ENCODE measurements at places on chromosomes 5 and 9. TPM values are rescaled to one million over a fixed set of nuclear protein-coding genes. Genes with fewer than 3 reads are reported as not detected.

DNA sequence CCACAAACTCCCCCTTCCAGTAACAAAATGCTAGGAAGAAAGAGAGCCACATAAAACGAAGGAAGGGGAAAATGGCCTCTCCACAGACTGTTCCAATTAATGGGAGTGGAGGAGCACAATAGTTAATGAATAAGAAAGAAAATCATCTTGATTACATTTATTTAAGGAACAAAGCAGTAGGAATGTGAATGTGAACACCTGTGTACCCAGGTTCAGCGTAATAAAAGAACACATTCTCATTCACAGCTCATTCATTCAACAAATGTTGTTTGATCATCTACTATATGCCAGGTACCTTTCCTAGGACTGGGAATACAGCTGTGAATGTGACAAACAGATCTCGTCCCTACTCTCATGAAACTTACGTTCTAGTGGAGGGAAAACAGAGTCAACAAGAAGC is 35.7 kb downstream of the SIL1 start:
- no peaks in the 10 kb centered on the region for H3K27me3 ChIP-seq
- peaks cover 11% of the 10 kb centered on the region for H3K4me1 ChIP-seq
- H3K4me3 ChIP-seq: no peak overlapping the region
- no peak for DNase-seq
- H3K36me3 ChIP-seq: no peaks in the 10 kb centered on the region

DNA sequence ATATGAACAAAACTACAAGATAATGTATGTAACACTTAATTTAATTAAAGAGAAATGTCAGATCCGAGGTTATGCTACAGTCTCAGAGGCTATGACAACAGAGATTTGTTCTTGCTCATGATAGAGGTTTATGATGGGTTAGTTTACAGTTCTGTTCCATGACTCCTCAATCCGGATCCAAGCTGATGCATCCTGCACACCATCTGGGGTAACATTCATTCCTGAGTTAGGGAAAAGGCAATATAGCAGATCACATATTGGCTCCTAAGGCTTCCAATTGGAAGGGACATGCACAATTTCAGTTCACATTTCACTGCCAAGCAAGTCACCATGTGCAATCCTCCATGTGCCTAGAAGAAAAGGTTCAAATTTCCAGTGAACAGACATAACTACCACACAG is 40.4 kb downstream of the ABLIM3 start:
- no peaks in the 10 kb centered on the region for H3K4me1 ChIP-seq
- no peaks in the 10 kb centered on the region for H3K27me3 ChIP-seq
- no peaks in the 10 kb centered on the region for H3K36me3 ChIP-seq
- H3K4me3 ChIP-seq: no peak overlapping the region
- H3K27ac ChIP-seq: no peak overlapping the region
- DNase-seq: no peak

DNA sequence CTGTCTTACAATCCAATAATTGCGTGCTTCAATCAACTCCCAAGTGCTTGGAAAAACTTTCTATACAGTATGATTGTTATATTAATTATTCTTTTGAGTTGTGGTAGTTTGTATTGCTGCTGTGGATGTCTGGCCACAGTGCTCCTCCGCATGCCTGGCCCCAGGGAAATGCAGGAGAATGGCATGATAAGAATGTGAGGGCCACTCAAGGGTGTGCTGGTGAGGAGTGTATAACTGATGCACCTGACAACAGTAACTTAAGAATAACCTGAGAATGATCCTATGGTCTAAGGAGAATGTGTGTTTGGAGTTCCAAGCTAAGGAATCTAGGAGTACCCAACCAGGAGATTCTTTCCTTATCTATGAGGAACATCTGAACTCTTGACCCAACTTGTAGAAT is 152.9 kb upstream of the APC start:
- no peak overlapping the region for H3K4me3 ChIP-seq
- H3K27me3 ChIP-seq: no peaks in the 10 kb centered on the region
- H3K27ac ChIP-seq: no peak overlapping the region
- no peaks in the 10 kb centered on the region for H3K4me1 ChIP-seq
- DNase-seq: no peak

GRCh38 chr5:68347536-68347935 is 132.0 kb downstream of the PIK3R1 start:
- no peak overlapping the region for H3K27ac ChIP-seq
- H3K36me3 ChIP-seq: no peaks in the 10 kb centered on the region
- DNase-seq: no peak
- H3K4me3 ChIP-seq: no peak overlapping the region
- H3K27me3 ChIP-seq: no peaks in the 10 kb centered on the region

GRCh38 chr9:6410633-6411032 is 2.4 kb upstream of the UHRF2 start:
- no peaks in the 10 kb centered on the region for H3K27me3 ChIP-seq
- no peak overlapping the region for H3K4me3 ChIP-seq

DNA sequence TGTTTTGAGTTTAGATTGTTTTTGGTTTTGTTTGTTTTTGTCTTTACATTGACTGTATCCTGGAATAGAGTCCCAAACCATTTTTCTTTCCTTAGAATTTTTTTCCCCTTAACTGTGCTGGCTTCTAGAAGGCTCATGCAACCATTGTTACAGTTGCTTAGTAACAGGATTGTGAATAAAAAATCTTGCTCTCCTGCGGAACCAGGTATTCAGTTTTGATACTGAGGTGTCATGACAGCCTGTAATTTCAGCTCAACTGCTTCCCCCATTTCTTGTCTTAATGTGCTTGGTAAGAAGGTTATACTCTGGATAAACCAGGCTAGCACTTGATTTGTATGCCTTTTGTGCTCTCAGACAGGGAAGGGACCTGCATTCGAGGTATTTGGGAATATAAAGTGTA is 42.1 kb downstream of the FOCAD start:
- H3K27me3 ChIP-seq: no peaks in the 10 kb centered on the region
- peak overlapping the region; percentile 0 for H3K27ac ChIP-seq
- H3K4me3 ChIP-seq: no peak overlapping the region
- H3K36me3 ChIP-seq: no peaks in the 10 kb centered on the region

DNA sequence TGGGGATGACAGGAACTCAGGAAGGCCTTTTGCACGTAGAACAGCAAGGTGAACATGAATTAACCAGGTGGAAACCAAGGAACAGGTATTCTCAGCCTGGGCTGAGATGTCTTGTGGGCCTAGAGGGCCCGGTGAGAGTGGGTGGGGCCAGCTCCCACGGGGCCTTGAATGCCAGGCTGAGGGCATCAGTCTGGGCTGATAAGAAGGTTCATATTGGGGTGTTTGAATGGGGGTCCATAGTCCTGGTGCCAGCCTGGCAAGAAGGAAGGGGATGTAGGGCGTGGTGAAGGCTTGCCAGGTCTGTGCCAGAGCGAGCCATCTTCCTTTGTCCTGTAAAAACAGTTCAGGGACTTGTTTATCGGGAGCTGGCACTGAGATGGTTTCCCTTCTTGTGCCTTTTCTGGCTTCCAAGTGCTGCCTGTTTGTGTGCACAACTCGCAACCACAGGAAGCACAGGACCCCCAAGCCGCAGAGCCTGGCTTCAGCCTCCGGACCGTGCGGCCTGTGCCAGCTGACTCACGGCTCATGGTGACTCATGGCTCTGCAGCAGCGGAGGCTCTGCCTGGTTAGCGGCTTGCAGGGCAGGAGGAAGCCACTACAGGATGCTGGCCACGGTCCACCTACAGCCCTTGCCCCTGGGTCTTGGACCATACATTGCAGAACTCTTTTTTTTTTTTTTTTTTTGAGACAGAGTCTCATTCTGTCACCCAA is 2.4 kb downstream of the CARD19 start:
- peak; percentile 78 for DNase-seq
- no peaks in the 10 kb centered on the region for H3K36me3 ChIP-seq
- peaks cover 50% of the 10 kb centered on the region for H3K4me1 ChIP-seq
- H3K4me3 ChIP-seq: no peak overlapping the region
- peak overlapping the region; percentile 80 for H3K27ac ChIP-seq

DNA sequence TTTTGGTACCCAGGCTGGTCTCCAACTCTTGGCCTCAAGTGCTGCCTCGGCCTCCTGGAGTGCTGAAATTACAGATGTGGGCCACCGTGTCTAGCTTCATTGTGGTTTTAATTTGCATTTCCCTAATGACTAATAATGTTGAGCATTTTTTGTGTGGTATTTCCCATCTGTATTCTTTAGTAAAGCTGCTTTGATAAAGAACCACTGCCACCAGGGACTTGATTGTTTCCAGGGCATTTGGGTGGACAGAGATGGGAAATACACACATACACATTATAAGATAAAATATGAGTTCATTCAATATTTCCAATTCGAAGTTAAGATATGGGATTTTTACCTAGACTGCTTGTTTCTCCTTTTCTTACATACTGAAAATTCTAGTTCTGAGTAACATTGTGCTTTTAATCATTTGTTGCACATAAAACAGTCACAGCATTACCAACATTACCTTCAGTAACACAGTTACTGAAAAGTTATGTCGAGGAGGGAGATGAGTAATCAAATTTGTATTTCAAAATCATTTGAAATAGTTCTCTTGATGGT is 28.9 kb downstream of the HABP4 start:
- no peaks in the 10 kb centered on the region for H3K27me3 ChIP-seq
- no peaks in the 10 kb centered on the region for H3K36me3 ChIP-seq

- DNase-seq: no peak
- H3K4me3 ChIP-seq: no peak overlapping the region
- no peaks in the 10 kb centered on the region for H3K36me3 ChIP-seq
- peaks cover 12% of the 10 kb centered on the region for H3K4me1 ChIP-seq
- H3K27ac ChIP-seq: no peak overlapping the region
- no peaks in the 10 kb centered on the region for H3K27me3 ChIP-seq
Observed at GRCh38 chr9:21078702-21079101, 960 bp upstream of the IFNB1 start.

DNA sequence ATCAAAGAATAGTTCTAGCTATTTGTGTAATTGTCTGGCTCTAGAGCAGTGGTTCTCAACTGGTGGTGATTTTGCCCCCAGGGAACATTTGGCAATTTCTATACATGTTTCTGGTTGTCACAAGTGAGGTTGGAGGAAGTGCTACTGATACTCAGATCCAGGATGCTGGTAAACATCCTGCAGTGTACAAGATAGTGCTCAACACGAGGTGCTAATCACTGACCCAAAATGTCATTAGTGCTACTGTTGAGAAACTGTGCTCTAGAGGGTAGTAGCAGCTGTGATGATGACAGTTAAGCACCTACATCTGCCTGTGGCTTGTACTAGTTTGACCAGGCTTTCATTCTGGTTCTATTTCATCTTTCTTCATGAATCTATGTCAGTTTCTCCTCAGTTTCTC is 22.1 kb downstream of the LRRC19 start:
- no peak for DNase-seq
- H3K36me3 ChIP-seq: peaks cover 10% of the 10 kb centered on the region
- H3K4me1 ChIP-seq: no peaks in the 10 kb centered on the region
- no peak overlapping the region for H3K4me3 ChIP-seq

DNA sequence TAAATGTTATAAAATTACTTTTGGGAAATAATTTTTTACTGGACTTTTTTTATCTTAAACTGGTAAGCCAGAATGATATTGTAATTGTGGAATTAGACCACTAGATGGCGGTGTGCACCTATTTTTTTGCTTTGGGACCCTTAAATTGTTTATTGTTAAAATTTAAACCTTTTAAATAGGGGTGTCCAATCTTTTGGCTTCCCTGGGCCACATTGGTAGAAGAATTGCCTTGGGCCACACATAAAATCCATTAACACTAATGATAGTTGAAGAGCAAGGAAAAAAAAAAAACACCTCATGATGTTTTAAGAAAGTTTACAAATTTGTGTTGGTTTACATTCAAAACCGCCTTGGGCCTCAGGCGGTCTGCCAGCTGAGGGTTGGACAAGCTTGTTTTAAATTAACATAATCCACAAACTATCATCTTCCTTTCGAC is 28.4 kb upstream of the GADD45G start:
- H3K36me3 ChIP-seq: no peaks in the 10 kb centered on the region
- H3K4me3 ChIP-seq: no peak overlapping the region
- no peaks in the 10 kb centered on the region for H3K27me3 ChIP-seq
- no peak overlapping the region for H3K27ac ChIP-seq
- H3K4me1 ChIP-seq: no peaks in the 10 kb centered on the region

DNA sequence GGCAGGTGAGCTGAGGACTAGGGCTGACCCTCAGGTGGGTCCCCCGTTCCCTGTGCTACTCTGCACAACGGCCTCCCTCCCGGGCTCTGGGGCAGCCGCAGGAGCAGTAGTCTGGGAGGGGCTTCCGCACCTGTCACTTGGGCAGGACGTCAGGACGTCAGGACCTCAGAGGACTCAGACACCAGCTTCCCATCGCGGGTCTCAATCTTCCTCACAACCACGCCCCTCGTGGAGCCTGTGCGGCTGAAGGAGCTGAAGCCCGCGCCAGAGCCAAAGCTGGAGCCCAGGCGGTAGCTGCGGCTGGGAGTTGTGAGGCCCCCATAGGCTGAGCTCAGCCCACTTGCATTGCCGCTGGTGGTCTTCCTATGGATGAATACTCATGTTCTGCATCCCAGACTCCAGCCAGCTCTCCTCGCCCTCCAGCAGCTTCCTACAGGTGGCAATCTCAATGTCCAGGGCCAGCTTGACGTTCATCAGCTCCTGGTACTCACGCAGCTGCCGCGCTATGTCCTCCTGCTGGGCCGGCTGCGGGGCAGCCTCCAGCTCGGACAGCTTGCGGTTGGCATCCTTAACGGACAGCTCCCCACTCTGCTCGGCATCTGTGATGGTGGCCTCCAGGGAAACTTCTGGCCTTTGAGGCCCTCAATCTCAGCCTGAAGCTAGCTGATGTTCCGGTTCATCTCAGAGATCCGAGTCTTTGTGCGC is 381.4 kb upstream of the RGMB start:
- no peaks in the 10 kb centered on the region for H3K36me3 ChIP-seq
- no peak overlapping the region for H3K4me3 ChIP-seq
- H3K4me1 ChIP-seq: no peaks in the 10 kb centered on the region
- DNase-seq: no peak
- no peak overlapping the region for H3K27ac ChIP-seq

- peaks cover 24% of the 10 kb centered on the region for H3K4me1 ChIP-seq
- H3K27ac ChIP-seq: no peak overlapping the region
- H3K36me3 ChIP-seq: no peaks in the 10 kb centered on the region
- DNase-seq: peak; percentile 16
Observed at GRCh38 chr9:1202512-1203280, 152.5 kb downstream of the DMRT2 start.

DNA sequence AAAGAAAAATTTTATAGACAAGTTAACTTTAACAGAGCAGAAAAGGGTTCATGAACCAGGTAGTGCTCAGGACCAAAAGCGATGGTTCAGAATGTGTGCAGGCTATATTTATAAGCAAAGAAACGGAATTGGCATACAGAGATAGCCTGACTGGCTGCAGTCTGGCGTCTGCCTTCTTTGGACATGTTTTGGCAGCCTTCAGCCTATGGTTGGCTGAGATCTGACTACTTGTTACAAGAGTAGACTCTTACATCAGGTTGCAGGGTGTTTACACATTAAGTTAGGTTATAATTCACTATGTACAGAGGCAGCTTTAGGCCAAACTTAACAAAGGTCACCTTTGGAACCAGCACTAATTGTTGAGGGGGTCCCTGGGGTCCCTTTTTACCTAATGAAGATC is 7.0 kb downstream of the NOP16 start:
- H3K4me3 ChIP-seq: no peak overlapping the region
- DNase-seq: no peak
- H3K4me1 ChIP-seq: no peaks in the 10 kb centered on the region
- H3K27ac ChIP-seq: no peak overlapping the region
- H3K36me3 ChIP-seq: peaks cover 24% of the 10 kb centered on the region
- H3K27me3 ChIP-seq: no peaks in the 10 kb centered on the region

Gene REEP2
- 0.54 TPM for total RNA-seq

Gene TMEM167A
- total RNA-seq: 51.1 TPM

Gene AQP7
- 1.9 TPM for total RNA-seq

Gene SLC12A7
- 26.1 TPM for total RNA-seq

Gene GHR
- 13.8 TPM for total RNA-seq

Gene C9orf153
- 0.71 TPM for total RNA-seq

Gene SETD9
- 11.6 TPM for total RNA-seq

Gene SLC6A18
- total RNA-seq: not detected
